ENCODE measurements at places on chromosomes 13 and 19.
A peak's percentile ranks its signal among the peaks of the same experiment; 100 is the strongest.

DNA sequence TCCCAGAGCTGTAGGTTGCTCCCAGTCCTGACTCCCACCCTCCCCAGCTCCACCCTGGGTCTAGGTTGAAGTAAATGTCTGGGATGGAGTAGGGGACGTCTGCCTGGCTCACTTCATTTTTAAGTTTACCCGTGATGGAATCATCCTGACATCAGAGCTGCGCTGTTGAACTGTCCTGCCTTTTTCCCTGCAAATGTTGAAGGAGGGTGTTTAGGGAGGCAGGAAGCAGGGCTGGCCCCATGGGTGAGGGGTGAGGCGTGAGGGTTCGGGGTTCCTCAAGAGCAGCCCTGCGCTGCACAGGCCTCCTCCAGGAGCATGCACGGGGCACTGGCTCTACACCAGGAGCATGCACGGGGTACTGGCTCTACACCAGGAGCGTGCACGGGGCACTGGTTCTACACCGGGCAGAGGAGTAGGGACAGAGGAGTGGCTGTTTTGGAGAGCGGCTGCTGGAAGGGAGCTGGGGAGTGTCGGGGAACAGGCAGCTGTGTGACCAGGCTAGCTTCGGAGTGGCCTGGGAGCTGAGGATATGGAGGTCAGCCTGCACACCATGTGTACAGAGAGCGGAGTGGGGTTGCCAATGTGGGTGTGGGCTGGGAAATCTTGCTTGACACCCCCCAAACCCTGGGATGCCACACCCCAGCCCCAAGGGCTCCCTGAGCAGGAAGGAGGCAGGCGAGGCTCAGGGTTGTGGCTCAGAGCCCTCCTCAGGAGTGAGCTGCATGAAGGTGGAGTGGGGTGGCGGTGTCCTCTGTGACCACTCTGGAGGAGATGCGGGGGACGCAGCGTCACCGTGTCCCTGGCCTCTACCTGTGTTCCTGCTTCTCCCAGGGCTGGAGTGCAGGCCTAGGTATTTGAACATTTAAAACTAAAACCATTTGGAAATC, 63.3 kb downstream of the GPR12 start:
- DNase-seq, result no peak

DNA sequence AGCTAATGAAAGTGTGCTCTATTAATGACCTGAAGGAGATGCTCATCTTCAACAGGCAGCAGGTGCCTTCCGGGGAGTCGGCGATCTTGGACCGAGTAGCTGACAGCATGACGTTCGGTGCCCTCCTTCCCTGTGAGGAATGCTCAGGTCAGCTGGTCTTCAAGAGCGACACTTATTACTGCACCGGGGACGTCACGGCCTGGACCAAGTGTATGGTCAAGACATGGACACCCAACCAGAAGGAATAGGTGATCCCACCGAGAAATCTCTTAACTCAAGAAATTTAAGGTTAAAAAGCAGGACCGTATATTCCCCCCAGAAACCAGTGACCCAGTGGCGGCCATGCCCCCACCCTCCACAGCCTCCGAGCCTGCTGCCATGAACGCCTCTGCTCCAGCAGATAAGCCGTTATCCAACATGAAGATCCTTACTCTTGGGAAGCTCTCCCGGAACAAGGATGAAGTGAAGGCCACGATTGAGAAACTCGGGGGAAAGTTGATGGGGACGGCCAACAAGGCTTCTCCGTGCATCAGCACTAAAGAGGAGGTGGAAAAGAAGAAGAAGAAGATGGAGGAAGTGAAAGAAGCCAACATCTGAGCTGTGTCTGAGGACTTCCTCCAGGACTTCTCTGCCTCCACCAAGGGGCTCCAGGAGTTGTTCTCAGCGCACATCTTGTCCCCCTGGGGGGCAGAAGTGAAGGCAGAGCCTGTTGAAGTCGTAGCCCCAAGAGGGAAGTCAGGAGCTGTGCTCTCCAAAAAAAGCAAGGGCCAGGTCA, 22.8 kb upstream of the ANKRD10 start:
- DNase-seq, result no peak

DNA sequence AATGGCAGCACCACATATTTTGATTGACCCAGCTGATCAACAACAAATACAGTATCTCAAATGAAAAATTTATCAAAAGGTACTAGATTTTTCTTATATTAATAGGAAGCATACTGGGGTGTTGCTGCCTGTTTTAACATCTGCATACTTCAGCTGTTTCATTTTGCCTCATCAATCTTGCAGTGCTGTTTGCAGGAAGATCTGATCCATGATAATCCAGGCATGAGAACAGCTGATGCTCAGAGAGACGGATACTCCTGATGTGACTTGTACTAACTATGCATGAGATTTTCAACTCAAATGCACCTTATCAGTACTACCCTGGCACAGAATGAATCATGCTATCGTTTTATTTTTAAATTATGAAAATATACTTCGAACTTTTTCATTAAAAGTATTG, 2136.8 kb downstream of the PCDH9 start:
- no peak for DNase-seq

GRCh38 chr19:4923276-4923747, 14.0 kb downstream of the UHRF1 start:
- DNase-seq, result no peak

GRCh38 chr19:5466814-5467291, 11.6 kb downstream of the ZNRF4 start:
- DNase-seq, result no peak

GRCh38 chr13:102947745-102948405, 102.0 kb downstream of the ERCC5 start:
- peak; percentile 30 for DNase-seq

DNA sequence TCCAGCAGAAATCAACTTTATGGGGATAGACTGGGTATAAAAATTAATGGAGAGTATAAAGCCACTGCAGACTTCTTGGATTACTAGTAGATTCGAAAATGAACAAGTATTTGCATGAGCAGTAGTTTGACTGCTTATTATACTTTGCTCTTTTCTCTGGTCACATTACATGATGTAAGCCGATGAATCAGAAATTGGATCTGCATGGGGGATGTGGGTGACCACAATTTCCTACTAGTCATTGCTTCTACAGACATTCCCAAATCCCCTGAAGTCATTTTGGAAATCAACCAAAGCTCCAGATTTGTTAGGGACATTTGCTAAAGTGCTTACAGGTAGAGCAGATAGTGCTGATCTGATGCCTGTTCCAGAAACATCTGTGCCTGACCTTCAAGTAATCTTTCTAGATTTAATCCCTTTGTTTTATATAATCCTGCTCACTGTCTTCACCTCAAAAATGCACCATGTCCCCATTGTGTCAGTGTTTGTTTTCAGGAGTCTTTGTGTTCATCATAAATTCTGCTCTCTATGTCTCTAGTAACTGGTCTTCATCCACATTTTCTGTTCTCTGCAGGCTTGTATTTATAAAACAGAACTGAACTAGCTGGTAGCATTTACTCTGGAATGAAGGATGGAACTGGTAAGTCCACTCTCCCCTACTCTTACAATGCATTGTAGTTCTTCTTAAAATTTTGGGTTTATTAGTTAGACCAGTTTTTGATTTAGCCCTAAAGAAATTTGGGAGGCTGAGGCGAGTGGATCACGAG, 201.5 kb upstream of the CSNK1A1L start:
- DNase-seq, result no peak

- DNase-seq, result no peak
These were observed 263.4 kb downstream of the POU4F1 start for GRCh38 chr13:78339927-78340326.

DNA sequence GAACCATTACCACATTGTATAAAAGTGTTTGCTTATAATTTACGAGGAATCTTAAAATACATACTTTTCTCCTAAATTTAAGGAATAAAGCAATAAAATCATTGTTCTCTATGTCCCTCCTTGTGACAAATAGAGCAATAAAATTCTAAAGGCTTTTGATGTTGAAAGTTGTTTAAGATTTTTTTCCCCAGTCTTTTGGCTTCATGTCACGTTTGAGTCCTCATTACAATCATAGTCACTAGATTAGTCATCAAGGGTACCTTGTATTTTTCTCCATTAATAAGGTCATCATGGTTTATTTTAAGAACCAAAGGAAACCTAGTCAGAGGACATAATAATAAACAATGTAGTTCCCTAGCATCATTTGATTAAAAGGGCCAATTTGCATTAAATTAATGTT, 3.2 kb downstream of the WBP4 start:
- no peak for DNase-seq

DNA sequence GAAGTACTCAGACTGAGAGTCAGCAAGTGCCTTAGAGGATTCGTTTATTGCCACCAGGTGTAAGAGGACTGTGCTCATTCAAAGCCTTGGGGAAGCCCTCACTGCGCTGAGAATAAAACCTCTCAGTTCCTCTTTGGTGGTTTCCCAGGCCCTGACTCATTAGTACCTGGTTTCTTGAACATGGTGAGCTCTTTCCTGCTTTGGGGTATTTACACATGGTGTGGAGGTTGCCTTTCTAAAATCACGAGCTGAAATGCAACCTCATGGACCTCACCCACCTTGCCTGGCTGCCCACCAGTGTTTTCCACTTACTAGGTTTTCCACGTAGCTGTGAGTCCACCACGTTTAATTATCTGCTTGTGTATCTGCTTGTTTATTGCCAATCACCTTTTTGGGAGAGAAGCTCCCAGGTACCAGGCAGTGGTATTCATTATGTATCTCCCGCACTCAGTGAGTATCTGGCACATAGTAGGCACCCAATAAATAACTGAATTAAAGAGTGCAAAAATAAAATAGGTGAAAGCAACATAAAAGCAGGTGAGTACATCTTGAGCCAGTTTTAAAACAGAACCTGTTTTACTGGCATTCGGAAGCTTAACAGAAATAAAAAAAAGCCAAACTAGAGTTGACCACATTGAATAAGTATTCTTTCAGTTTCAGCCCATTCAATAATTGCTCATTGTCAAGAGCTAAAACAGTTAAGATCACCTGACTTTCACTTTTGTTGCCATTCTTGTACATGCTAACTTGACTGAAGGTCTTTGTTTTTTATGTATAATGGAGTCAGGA, 533.0 kb downstream of the MYO16 start:
- DNase-seq, result no peak

DNA sequence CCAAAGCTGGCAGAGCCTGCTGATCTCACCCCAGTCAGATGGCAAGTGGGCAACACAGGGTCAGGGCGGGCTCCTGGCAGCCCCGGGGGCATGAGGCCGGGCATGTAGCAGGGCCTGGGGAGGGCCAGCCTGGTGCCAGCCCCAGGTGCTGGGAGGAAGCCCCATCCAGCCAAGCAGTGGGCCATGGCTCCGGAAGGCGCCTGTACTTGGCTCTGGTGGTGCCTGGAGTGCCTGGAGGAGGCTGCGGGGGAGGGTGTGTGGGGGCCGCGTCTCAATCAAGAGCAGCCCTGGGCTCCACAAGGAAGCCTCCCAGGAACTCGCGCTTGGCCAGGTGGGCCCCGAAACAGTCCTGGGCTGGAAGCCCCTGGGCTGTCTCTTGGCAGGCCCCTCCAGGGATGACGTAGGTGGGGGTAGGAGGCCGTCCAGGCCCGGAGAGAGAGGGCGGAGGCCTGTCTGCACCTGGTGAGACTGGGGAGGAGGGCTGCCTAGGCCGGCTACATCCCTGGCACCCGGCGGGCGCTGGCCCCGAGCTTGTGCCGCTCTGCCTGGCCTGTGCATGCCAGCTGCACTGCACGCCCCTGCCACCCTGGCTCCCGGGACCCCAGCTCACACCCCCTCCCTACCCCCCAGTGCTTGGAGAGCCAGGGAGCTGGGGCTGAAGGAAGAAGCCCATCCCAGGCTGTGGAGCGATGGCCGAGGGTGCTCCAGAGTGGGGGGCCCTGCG, 45.9 kb downstream of the COMP start:
- DNase-seq, result no peak

- DNase-seq, result no peak
These were observed 2.3 kb downstream of the ARHGAP35 start for GRCh38 chr19:46862974-46863632.

- DNase-seq, result peak; percentile 30
These were observed 34.4 kb downstream of the WDFY2 start for GRCh38 chr13:51618626-51619025.

DNA sequence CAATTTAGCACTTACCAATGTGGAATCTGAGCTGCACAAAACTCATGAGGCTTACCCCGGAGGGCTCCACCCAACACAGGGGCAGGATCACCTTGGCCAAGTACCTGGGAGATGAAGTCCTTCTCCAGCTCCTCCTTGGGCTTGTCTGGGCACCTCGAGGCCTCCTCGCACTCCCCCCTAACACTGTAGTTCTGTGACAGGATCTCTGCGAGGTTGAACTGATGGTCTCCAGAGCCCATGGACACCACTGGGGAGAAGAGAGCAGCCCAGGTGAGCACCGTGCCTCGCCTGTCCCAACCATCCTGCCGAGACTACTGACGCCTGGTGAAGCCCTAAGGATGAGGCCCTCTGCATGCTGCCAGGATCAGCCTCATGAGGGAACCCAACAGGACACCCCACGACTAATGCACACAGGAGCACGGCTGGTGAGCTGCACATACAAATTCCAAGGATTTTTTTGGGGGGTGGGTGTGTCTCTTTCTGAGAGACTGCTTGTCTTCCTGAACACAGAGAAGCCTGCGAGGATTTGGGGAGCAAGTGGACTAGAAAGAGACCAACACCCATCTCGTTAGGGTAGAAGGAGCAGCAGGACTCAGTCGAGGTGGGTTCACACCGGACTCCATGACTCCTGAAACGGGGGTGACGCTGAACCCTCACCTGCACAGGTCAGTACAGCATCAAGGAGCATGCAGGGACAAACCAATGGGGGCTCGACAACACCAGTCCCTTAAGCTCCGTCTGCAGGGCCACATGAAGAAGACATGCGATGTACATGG, 10.1 kb downstream of the MIER2 start:
- no peak for DNase-seq

GRCh38 chr19:29532956-29533355, 7.2 kb downstream of the VSTM2B start:
- DNase-seq, result no peak

- DNase-seq, result no peak
These were observed 165.2 kb downstream of the GGACT start for GRCh38 chr13:100423375-100423774.

- no peak for DNase-seq
These were observed 101.2 kb downstream of the SPRY2 start for GRCh38 chr13:80239571-80240255.

Measured in nucleus accumbens (tissue), 56 donors.